ENCODE measurements at places on chromosomes 2 and 18.

DNA sequence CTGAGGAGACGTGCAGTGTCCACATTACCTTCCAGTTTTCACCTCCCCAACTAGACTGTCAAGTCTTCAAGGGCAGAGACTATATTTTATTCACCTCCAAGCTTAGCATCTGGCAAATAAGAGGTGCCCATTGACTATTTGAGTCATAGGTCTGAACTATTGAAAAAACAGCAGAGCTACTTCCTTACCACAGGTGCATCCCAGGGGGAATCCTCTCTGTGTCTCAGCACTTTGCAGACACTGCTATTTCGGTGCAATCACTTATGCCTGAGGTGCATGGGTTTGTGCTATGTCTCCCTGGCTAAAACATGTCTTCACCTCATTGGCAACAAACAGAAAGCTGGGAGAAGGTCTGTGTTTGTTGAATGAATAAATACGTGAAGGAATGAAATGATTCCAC is 67.8 kb downstream of the SOX11 start:
- DNase-seq = no peak

GRCh38 chr2:76506538-76506937 is 795.8 kb upstream of the GCFC2 start:
- DNase-seq = no peak

- peak; percentile 74 for DNase-seq
These were observed 18.1 kb downstream of the TET3 start for GRCh38 chr2:74002505-74003421.

GRCh38 chr2:4416431-4416830 is 713.1 kb downstream of the DCDC2C start:
- no peak for DNase-seq

GRCh38 chr2:170218931-170219330 is 41.0 kb downstream of the MYO3B start:
- no peak for DNase-seq

All from CD4-positive, alpha-beta T cell treated with Interleukin-2 at 100 ng/mL for 4 hours (primary cell).